ENCODE measurements at places on chromosomes 3 and 15.
A peak's percentile ranks its signal among the peaks of the same experiment; 100 is the strongest.

DNA sequence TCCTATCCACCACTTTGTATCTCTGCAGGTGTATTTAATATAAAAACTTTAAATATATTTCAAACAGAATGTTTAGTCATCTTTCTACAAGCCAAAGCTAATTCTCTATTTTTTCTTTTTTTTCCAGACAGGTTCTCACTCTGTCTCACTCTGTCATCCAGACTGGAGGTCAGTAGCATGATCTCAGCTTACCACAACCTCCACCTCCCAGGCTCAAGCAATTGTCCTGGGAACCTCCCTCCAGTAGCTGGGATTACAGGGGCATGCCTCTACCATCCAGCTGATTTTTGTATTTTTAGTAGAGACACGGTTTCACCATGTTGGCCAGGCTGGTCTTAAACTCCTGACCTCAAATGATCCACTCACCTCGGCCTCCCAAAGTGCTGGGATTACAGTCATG is 202.6 kb downstream of the VGLL3 start:
- no peak for DNase-seq

GRCh38 chr3:4741404-4742307 is 237.6 kb upstream of the BHLHE40 start:
- DNase-seq = no peak

DNA sequence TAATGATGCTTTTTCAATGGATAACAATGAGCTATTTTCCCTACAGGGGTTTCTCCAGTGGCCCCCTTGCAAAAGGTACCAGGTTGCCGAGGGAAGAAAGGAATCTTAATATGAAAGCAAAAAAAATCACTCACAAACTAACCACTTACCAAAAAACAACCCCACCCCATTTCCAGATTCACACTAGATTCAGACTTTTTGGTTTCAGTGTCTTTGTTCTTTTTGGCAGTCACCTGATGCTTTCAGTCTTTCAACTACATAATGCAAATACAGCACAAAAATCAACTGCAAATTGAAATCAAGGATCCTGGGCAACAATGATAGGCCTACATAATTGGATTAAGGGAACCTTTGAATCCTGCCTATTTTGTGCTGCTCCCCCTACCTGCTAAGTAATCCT is 71.1 kb upstream of the RAP2B start:
- no peak for DNase-seq

- no peak for DNase-seq
Measured at GRCh38 chr3:178507507-178508442, 28.5 kb upstream of the KCNMB2 start.

DNA sequence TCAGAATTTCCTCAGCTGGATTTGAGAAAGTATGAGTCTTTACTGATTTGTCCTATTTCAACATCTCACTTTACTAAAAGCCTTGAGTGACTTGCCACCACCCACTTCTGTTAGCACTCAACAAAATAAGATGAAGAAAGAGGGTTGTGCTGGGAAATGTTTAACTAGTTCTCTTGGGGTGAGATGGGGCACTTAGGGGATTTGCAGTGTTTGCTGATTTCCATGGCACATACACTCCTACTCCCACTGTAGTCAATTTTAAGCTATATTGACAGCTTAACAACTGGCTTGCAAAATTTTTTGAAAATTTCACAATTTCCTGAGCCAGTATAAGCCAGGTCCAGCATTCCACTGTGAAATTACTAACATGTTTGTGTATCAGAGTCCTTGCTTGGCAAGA is 463.1 kb upstream of the ARHGEF26 start:
- no peak for DNase-seq

DNA sequence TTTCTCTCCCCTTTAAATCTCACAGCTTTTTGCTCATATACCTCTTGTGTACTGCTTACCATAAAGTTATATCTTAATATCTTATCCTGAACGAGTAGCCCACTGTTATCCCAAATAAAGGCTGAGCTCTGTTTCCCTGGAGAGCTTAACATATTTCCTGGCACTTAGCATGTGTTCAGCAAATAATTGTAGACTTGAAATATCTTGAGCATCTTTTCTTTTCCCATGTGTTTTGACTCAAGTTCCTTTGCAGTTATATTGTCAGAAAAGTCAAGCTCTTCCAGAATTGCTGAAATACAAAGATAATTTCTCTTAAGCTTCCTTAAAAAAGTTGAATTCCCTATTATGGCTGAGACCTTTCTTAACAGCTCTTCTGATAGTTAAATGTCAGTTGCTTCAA is 150.5 kb downstream of the LPP start:
- DNase-seq = no peak

- no peak for DNase-seq
Measured at GRCh38 chr15:96073908-96074307, 256.6 kb upstream of the NR2F2 start.

DNA sequence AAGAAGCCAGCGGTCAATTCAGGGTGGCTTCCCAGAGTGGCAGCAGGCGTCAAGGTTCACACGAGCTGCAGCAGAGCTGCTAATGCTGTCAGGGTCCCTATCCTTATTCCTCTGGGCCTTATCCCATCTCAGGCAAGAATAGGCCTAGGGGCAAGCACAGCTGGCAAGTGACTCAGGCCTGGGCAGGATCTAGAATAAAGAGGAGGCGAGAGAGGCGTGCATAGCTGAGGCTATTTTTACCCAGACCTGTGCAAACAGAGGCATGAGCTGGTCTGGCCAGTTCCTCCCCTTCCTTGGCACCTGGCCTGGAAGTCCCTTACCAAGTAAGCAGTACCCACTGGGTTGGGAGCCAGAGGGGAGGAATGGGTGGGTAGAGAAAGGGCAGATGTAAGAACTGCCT is 12.2 kb upstream of the VIPR1 start:
- no peak for DNase-seq

- DNase-seq = no peak
Measured at GRCh38 chr3:115397433-115397832, 225.9 kb upstream of the GAP43 start.

DNA sequence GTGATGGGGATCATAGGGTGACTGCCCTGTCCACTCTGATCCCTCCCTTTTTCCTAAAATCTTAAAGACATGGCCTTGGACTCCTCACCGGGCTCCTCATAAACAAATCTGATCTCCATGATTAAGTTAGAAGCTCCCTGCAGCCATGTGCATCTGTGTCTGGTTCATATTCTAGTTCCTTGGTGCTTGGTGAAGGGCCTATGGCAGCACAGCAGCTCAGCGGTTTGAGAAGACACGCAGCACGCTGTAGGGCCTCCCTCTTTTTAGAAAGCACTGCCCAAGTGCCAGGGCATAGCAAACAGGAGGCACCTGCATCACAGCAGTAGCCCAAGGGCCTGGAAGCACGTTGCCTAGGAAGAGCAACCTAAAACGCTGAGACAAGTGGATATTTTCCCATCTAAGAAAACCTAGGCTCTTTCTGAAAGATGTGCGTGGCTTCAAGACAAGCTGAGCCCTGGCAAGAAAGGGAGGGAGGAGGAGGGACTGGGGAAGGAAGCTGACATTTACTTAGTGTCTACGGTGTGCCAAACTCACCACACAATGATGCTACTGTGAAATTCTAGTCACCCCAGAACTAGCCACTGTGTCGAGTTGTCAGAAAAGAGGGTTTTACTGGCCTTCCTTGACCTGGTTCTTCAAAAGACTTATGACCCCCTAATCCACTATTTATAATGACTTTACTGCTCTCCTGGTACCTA is 14.9 kb upstream of the ULK3 start:
- no peak for DNase-seq

- DNase-seq = no peak
Measured at GRCh38 chr3:31438742-31439141, 94.0 kb upstream of the STT3B start.

- DNase-seq = peak; percentile 92
Measured at GRCh38 chr3:101561630-101562328, at the start of gene TRMT10C. TSS of gene TRMT10C (plus strand) at chr3:101561868. CDS start at chr3:101564782, 2,914 bp downstream.

- DNase-seq = no peak
Measured at GRCh38 chr3:88809993-88810392, 297.4 kb upstream of the EPHA3 start.

GRCh38 chr3:108552267-108553159 is 36.7 kb downstream of the CIP2A start:
- DNase-seq = no peak

GRCh38 chr3:10224794-10225665 is 23.2 kb upstream of the TATDN2 start:
- DNase-seq = peak; percentile 73

DNA sequence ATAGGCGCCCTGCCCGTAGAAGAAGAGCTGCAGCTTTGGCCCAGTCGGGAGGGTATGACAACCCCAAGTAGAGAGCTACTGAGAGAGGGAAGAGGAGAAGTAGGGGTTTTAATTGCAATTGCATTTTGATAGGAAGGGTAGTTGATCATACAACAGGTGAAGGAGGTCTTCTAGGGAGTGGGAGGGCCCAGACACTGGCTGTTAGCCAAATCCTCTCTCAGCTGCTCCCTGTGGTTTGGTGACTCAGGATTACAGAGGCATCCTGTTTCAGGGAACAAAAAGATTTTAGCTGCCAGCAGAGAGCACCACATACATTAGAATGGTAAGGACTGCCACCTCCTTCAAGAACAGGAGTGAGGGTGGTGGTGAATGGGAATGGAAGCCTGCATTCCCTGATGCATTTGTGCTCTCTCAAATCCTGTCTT is 408.9 kb upstream of the THBS1 start:
- DNase-seq = peak; percentile 2

DNA sequence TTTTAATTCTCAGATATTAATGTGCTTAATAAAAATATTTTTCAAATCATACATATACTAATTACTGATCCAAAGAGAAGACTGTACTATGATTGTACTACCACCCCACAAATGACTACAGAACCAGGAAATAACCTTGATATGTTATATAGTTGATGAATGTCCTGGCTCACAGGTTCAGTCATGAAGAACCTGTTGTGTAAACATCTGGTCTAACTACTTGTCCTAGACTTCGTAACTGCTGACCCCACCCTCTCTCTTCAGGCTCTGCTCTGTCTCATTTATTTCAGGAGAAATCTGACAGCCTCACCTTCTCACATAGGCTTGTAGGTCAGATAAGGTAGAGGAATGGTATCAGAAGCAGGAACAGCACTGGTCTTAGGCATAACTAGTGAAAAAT is 14.7 kb upstream of the CSTA start:
- no peak for DNase-seq

GRCh38 chr3:197174927-197175326 is 123.5 kb downstream of the DLG1 start:
- no peak for DNase-seq

GRCh38 chr15:44009038-44009437 is 182.2 kb downstream of the WDR76 start:
- no peak for DNase-seq

DNA sequence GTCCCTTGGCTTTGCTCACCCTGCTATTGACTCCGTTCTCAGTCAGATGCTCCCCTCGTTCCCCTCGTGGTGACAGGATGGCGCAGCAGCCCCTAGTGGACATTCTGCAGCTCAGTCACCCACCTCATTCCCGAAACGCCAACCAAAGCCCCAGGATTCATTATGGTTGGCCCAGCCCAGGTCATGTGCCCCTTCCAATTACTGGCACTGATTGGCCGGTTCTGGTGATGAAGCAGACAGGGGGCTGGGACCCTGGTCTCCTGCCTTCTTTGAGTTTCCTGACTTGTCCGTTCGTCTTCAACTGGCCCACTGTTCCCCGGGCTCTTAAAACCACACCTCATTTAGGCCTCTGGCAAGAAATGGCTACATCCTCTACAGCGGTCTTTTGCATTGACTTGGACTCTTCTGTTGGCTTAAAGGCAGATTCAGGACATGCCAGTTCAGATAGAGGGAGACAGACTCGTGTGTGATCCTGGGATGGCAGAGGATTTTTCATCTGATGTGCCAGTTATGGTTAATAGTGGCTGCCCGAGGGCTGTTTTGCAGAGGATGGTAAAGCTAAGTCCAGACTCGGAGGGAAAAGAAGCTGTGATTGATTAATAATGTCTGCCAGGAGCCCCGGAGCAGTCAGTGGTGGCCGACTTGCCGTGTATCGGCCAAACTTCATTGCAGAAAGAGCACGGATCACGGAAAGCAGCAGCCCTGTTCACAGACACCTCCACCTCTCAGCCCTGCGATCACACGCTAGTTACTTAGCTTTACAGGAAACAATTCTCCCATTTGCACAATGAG is 37.8 kb downstream of the LSM3 start:
- DNase-seq = peak; percentile 30

GRCh38 chr15:68618908-68619698 is 40.3 kb downstream of the CORO2B start:
- DNase-seq = no peak

DNA sequence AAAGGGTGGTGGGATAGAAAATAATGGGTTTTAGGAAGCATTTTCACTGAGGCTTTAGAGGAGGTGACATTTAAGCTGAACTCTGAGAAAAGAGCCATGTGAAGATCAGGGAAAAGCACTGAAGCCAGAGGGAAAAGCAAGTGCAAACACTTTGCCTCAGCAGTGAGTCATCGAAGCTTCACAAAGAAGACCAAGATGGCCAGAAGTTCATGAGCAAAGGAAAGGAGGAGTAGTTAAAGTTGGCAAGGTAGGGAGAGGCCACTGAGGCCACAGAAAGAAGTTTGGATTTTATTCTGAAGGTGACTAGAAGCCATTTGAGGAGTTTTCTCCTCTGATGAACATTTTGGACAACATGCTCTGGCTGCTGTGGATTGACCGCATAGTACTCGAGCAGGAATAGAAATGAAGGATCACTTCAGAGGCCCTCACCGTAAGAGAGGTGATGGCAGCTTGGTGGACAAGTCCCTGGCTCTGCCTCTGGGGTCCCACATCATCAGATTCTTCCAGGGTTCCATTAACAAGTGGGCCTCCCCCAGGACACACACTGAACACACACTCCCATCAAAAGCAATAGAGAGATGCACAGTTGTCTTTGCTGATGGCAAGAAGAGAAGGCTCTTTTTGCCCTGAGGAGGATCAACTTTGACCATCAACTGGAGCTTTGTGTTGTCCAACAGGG is 75.5 kb downstream of the TOP2B start:
- no peak for DNase-seq

DNA sequence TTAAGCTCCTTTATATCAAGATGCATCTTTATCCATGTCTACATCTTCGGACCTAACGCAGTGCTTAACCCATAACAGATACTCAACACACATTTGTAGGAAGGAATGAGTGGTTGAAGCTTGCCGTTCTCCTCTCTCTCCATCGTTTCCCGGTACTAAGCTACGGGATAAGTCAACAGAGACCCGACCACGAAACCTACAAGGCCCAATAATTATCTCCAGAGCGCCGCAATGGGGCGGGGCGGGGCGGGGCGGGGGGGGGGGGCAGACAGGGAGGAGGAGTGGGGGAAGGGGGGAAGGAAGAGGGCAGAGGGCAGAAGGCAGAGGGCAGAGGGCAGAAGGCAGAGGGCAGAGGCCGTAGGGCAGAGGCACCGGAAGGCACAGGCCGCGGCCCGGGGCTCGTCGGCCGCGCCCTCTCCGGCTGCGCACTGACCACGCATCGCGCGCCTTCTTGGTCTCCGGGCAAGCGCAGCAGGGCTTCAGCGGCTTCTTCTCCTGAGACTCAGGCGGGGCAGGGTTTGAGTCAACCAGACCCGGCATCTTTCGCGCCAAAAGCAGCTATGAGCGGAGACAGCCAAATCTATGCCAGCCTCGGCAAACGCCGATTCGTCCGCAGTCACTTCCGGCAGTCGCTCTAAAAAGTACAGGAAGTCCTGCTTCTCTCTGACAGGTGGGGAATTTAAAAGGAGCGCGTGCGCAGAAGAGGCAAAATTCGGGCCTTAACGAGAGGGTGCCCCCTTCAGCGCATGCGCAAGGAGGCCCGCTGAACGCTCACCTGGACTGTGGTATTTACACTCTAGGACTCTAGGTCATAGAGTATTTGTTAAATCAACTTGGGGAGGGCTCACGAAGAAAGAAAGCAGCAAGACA is at the start of gene COX17:
TSS of gene COX17 (minus strand) at position 636 of the 870 bp plus-strand sequence. CDS start at position 540, 96 bp downstream.
- peak; percentile 98 for DNase-seq

GRCh38 chr15:47762621-47763020 is 45.3 kb downstream of the SEMA6D start:
- DNase-seq = no peak
